ENCODE measurements at places on chromosomes 11 and 22.
A peak's percentile ranks its signal among the peaks of the same experiment; 100 is the strongest.

DNA sequence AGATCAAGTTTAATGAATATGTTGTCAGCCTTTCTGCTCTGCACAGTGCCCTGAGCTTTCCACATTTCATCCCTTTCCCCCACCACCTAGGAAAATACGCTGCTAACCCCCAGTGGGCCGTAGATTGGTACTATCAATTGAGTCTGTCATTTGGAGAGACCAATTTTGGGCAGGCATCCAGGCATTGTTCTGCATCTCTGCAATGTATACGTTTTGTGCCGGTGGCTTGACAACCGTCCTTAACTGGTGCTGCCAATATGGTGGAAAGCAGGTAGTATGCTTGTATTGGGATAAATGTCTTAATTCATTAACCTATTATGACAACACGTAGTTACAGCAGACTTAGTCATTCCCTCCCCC, 1.3 kb downstream of the ELMOD1 start:
- DNase-seq: no peak

GRCh38 chr11:10303558-10304363, 1.1 kb upstream of the ADM start:
- DNase-seq: no peak

DNA sequence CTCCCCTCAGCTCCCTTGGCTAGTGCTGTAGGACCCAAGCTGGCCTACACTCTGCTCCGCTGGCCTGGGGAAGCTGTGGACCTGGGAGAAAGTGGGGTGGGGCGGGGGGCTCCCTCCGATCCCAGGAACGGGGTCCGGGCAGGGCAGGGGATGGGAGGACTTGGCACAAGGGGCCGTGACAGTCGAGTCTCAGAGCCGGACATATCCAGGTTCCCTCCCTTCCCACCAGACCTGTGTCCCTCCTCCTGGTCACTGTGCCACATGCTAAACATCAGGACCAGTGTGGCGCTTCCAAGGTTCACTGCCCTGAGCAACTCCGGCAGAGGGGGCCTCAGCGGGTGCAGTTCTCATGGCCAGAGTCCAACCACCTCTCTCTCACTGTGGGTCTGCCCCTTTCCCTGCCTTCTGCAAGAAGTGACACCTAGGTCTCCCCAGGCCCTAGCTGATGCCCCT, 2.0 kb downstream of the DUSP8 start:
- DNase-seq: no peak

DNA sequence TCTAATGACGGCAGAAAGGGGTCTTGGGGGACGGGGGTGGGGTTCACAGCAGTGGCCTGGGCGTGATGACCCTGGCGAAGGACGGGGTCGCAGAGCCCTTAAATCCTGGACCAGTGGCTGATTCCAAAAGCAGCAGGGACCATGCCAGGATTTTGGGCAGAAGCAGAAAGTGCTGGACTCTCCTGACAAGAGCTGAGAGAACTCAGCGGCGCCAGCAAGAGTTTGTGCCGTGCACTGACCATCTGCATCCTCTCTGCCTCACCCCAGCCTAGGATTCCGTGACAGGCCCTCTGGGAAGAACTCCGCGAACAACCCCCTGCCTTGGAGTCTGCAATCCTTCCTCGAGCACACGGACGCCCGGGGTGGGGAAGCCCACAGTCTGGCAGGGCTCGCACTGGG, 644 bp upstream of the NDUFV1 start:
- DNase-seq: no peak

- DNase-seq: no peak
These were observed 16.8 kb upstream of the PRG2 start for GRCh38 chr11:57407010-57407920.

- DNase-seq: no peak
These were observed 505.6 kb upstream of the API5 start for GRCh38 chr11:42806191-42806590.

DNA sequence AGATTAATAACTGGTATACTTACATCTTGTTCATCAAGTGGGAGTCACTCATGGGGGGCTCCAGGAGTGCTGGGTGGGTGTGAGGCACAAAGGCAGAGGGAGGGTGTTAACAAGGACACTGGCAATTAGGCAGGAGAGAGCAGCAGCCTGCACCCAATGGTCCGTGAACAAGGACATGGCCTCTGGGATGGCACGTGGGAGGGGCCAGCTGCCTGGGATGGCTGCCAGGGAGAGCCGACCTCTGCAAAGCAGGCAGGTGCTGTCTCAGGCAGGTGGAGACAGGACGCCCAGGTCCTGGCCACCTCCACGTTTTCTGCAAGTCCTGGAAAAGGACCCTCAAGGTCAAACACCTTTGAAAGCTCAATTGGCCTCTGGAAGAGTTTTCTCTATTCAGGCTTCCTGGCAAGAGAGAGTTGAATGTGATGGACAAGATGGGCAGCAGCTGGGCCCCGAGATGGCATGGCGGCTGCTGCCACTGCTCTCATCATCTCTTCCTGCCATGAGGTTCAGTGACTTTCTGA, 257.1 kb downstream of the BUD13 start:
- peak; percentile 50 for DNase-seq

- DNase-seq: no peak
These were observed 555.8 kb downstream of the BUD13 start for GRCh38 chr11:116217006-116217405.

DNA sequence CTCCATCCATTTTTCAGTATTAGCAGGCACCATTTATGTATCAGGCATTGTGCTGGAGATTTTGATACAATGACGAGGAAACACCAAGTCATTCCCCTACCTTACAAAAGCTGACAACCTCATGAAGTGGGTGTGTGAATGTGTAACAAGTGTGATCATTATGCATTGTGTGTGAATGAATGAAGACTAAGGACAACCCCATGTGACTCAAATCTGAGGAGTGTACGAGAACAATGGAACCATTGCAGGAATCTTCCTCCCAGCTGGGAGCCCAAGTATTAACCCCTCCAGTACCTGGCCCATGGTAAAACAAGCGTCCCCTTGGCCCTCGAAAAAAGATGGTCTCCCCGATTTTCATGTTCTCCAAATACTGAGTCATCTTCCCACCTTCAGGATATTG, 4.4 kb downstream of the CYB5R2 start:
- DNase-seq: no peak

GRCh38 chr11:765025-765801, 12.1 kb downstream of the GATD1 start:
- peak; percentile 66 for DNase-seq

All from BE2C (cell line).